Urinary bladder (tissue), 4 donors: ENCODE measurements at places on chromosomes 5 and 9. TPM values are rescaled to one million over a fixed set of nuclear protein-coding genes. Genes with fewer than 3 reads are reported as not detected.

DNA sequence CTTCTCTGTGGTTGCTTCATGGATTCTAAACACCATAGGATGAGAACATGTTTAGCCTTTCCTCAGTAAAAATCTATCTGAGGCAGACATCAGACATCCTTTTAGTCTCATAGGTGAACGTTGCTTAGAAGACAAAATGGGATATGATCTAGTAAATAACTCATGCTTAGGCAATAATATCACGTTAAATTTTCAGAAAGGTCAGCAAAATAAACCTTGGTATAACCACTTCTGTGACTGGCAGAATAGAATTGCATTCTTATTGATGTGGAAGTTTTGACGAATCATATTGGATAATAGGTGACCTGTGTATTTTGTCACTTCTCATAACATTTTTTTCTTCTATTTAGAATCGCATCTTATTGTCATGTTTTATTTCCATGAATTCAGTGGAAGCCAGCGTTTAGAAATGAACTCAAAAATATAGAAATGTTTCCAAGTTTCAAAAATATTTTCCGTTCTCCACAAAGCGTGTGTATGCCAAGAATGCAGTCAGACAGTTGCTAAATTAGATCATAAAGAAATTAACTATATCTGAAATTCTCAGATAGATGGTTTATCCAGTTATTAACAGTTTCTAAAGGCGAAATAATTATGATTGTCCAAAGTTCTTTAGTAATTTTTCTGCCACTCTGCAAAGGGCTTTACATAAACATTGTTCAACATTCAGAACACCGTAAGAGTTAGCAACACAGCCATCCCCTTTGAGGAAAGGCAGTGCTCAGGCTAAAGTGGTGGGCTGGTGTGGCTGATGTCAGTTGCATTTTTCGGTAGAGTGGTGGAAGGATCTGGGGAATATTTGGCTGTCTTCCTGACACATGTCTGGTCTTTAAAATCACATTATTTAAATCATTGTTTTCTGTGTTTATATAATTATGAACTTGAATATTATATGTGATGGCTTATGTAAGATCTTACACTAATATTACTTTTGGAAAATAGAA, 827.2 kb downstream of the MTRR start:
- DNase-seq = no peak

- DNase-seq = no peak
Measured at GRCh38 chr5:148793261-148793660, 33.1 kb upstream of the ADRB2 start.

DNA sequence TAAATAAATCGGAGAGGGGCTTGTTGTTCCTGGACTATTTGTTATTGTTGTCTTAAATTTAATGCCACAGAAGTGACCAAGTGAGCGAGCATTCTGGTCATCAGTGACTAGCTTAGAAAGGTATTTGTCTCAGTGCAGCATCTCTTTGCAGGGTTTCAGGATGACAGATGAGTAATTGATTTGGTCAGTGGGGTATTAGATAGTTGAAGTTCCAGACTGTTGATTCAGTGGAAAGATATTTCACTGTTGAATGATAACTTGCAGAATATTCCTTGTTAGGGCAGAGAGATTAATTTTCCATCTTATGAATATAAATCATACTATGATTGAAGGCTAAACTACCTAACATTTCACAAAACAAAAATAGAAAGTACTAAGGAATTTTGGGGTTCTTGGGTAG, 122.4 kb downstream of the TRIO start:
- DNase-seq = no peak

- DNase-seq = no peak
Measured at GRCh38 chr9:121636341-121636865, 15.0 kb upstream of the DAB2IP start.

GRCh38 chr9:134304261-134304660, 22.0 kb upstream of the RXRA start:
- DNase-seq = no peak

The FKBP15 gene
- total RNA-seq = 33.6 TPM

The MSH3 gene
- total RNA-seq = 33.8 TPM
